ENCODE measurements at places on chromosomes 2 and 18.

DNA sequence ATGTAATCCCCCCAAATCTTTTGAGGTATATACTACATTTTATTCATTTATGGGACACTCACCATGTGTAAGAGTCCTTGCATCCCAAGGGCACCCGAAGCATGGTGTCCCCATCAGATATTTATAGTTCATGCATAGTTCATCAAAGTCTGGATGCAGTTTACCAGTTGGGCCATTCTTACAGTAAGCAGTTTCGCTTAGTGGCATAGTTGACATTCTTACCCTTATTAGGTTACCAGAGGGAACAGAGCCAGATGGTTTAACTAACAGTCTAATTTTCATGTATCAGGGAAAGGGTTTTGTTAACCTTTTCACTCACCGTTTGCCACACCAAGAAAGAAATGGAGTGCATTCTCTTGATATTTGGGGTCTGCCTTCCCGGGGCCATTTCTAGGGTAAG is 7.1 kb downstream of the ZNF407 start:
- no peak for DNase-seq

- no peak for DNase-seq
Measured at GRCh38 chr2:45105050-45105582, 95.9 kb upstream of the SIX2 start.

- no peak for DNase-seq
Measured at GRCh38 chr2:35741556-35741955, 614.0 kb upstream of the CRIM1 start.

GRCh38 chr18:6327895-6328620 is 86.7 kb downstream of the L3MBTL4 start:
- no peak for DNase-seq

DNA sequence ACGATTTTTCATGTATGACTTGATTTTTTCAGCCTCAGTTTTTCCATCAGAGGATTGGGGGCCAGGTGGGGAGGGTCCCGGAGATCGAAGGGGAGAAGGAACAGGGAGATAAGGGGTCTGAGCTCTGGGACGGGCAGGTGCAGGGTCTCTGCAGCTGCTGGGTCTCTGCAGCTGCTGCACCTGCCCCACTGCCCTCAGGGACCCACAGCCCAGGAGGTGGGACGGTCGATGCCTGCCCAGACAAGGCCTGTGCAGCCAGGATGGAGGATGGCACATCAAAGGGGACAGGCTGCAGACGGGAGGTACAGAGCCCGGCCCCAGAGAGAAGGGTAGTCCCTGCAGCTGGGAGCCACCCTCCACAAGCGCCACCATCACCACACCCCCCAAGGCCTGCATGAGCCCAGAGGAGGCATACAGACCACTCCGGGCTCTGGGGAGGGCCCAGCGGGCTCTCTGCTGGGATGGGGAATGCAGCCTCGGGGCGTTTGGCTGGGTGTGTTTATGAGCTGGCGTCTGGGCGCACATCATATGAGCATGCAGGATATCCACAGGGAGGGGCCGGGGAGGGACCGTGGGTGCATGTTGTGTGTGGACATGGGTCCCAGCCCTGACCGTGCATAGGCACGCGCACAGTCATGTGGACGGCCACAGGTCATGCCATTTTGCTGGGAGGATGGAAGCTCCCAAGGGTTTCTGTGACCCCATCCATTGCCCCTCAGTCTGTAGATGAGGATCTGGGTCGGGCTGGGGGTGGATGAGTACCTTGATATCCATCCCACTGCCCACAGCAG is 34.9 kb upstream of the GPC1 start:
- DNase-seq, result no peak

GRCh38 chr2:133063775-133064174 is 393.8 kb upstream of the LYPD1 start:
- no peak for DNase-seq

GRCh38 chr18:80075940-80076339 is 33.1 kb upstream of the ADNP2 start:
- DNase-seq, result no peak

GRCh38 chr2:77873506-77873905 is 351.3 kb upstream of the LRRTM4 start:
- DNase-seq, result no peak

DNA sequence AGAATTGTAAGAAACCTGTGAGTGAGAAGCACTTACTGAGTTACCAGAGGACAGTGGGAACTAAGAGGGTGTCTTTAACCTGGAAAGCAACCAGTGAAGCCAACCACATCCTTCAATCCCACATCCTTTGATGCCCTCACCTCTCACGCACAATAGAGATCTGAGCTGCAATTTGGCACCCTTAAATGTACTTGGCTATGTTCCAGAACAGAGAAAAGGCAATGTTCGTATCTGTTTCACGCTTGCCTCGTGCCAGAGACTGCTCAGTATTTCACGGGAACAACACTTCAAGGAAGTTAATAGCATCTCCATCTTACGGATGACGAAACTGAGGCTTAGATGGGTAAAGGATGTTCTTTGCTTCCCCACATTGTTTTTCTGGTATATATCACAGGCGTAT is 167.4 kb downstream of the DPP10 start:
- DNase-seq, result no peak

DNA sequence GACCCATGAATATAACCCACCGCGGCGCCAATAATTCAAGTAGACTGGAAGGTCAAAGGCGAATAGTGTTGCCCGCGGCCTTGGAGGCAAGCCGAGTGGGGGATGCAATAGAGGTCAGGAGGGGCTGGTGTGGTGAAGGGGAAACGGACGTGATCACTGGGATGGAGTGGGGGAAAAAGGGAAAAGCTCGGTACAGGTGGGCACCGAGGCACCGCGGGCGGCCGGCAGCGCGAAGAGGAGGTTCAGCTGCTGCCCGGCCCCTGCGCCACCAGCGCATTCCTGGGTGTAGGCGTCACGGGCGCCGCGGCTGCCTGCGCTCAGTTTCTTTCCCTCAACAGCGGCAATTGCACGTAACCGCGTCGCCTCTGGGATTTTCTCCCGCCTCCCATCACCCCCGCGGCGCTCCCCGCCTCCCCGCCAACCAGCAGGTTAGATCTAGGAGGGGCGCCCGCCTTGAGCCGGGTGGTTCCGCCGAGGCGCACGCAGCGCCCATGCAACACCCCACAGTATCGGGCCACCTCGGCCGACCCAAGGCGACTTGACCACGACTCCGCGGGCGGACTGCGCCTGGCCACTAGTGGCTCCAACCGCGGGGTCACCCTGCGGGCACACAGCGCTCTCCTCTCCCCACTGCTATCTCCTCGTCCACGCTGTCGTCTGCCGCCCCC is 1.5 kb downstream of the RND3 start:
- DNase-seq, result no peak

- no peak for DNase-seq
Measured at GRCh38 chr2:58896638-58897037, 655.5 kb upstream of the FANCL start.

DNA sequence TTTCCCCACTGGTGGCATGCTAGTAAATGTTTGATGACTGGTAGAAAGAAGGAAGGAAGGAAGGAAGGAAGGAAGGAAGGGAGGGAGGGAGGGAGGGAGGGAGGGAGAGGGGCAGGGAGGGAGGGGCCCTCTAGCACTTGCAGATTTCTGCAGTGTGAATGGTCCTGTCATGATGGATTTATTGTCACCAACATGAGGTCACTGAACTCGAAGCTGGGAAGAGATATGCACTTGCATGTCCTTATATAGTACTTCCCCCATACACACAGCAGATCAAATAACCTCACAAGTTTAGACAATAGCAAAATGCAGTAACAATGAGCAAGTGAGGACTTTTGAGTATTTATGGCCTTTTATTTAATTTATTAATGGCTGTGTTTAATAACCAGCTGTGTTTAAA is 44.5 kb upstream of the CXCR4 start:
- DNase-seq, result no peak

- DNase-seq, result no peak
Measured at GRCh38 chr2:145190031-145190703, 670.2 kb upstream of the ZEB2 start.

GRCh38 chr2:16623031-16623430 is 42.6 kb downstream of the CYRIA start:
- DNase-seq, result no peak

DNA sequence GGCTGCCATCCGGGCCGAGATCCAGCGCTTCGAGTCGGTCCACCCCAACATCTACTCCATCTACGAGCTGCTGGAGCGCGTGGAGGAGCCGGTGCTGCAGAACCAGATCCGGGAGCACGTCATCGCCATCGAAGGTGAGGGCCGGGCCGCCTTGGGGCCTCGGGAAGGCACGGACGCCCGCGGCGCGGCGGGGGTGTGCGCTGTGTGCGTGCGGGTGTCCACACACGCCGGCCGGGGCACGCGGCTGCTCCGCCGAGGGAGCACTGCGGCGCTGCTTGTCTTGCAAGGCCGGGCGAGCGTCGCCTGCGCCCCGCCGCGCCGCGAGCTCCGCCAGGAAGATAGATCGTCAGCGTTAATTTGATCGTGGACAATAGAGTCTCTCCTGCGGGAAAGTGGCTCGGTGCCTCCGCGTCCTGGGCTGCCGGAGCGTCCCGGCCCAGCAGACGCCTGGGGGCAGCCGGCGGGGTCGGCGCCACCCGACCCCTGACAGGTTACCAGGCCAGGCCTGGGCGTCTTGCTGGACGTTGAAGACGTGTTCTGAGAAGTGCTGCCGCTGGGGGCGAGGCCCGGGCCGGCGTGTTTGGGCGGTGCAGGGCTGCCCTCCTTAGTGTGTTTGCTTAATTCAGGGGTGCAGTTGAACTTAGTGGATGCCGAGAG is 1.0 kb downstream of the AGAP1 start:
- no peak for DNase-seq

DNA sequence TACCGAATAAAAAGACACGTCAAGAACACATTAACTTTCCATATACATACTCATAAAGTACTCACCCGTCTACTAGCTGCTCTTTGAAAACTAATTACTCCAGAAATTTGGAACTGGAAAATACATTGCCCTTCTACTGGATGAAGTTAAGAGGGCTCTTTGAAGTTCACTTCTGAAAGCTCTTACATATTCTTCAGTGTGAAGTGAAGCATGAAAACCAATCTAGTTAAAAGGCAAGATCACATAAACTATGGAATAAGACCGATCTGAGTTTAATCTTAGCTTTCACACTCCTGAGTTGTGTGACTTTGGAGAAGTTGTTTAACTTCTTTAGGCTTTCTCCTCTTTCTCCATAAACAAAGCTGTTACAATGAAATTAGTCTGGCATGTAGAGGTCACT is 38.5 kb downstream of the REV1 start:
- no peak for DNase-seq

GRCh38 chr2:151475071-151475470 is 65.4 kb downstream of the RIF1 start:
- no peak for DNase-seq
